ENCODE measurements at places on chromosomes 12 and 14.

DNA sequence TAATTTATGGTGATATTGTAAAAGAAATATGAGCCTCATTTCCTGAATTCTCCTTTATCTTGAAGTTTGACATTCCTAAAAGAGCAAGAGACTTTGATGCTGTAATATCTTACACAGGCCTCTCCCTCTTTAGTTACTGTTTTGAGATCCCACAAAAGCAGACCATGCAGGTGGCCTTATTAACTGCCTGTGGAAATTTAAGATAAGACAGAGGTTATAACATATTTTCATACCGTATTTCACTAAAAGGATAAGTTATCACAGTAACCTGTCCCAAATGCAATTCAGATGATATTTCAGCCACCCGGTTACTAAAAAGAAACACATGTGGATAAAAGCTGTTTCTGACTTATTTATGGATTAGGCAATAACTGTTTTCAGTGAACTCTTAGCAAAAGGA lies 150.1 kb downstream of the NAV3 start:
- DNase-seq: no peak

GRCh38 chr14:23302290-23303225 lies at the start of gene PPP1R3E:
TSS of gene PPP1R3E (minus strand) at chr14:23302859. CDS start at chr14:23302576, 283 bp downstream.
- DNase-seq: no peak

DNA sequence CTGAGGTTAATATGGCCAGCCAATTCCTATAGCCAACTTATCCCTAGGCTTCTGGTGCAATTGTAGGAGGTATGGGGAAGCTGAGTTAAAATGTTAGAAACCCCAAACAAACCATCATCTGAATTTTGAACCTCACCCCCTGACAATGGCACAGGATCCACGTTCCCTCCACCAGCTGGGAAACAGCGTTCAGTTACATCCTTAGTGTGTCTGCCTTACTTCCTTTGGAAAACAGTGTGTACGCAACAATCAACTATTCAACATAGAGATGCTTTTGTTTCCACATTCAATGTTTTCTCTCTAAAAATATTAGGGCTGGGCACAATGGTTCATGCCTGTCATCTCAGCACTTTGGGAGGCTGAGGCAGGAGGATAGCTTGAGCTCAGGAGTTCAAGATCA lies 203.4 kb downstream of the TTC7B start:
- no peak for DNase-seq

DNA sequence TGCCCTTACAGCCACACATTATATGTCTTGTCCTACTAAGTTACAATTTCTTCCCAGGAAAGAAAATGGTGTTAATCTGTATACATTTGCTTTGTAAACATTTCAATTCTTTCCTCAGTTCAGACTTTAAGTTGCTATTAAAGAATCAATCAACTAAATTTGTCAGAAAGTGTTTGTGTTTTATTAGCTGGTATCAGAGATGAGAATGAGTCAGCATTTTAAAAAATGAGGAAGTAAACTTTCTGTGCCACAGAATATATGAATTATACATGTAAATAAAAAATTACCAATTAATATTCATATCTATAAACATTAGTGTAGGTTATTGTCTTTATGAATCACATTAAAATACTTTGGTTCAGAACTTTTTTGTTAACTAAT lies 82.0 kb downstream of the LMO3 start:
- DNase-seq: no peak

- no peak for DNase-seq
Measured at GRCh38 chr12:96285158-96285557, 91.0 kb downstream of the ELK3 start.

- no peak for DNase-seq
Measured at GRCh38 chr14:35369701-35370191, 34.8 kb downstream of the NFKBIA start.

DNA sequence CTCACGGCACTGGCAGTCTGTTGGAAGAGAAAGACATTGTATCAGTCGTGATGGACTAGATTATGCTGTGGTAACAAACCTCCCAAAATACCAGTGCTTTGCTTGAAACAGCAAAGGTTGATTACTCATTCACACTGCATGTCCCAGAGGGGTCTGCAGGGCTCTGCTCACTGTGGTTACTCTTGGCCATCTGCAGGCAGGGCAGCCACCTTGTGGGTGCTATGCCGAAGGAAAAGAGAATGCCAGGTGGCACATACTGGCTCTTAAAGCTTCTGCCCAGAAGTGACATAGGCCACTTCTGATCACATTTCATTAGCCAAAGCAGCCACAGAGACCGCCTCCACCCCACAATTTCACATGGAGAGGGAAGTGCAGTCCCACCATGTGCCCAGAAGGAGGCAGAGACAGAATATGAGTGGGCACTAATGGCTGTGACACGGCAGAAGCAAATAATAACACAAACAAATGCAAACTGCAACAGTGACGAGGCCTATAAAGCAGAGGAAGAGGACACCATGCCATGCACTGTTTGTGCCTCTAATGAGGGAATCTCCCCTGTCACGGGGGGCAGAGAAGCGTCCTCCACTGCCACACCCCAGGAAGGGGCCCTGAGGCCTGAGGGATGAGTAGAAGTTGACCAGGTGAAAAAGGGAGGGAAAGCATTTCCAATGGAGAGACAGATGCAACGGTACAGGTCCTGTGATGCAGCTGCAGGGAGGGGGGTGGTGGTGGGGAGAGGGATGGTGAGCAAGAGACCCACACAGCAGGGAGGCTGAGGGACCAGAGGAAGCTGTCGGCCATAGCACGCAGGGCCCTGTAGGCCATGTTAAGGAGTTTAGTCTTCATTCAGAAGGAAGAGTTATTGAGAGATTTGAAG lies 51.7 kb upstream of the KICS2 start:
- DNase-seq: no peak

- no peak for DNase-seq
Measured at GRCh38 chr14:94844593-94845152, 74.8 kb upstream of the GSC start.

DNA sequence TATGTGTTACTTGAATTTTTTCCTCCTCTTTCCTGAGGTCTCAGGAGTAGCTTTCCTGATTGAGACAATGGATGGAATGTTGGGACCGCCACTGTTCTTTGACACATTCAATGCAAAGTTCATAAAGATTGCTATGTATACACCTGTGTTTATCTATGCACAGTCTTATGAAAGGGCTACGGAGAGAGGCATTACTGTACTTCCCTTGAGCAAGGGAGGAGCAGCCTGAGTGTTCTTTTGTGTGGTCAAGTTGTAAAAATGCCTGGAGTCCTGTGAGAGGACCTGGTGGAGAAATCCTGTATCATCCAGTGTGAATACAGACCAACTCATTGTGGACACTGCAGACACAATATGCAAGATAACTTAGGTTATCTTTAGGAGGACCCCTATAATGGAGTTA lies 1.2 kb downstream of the SRGAP1 start:
- no peak for DNase-seq

GRCh38 chr14:32808644-32809043 lies 130.0 kb upstream of the NPAS3 start:
- DNase-seq: no peak

GRCh38 chr12:104963757-104964156 lies 5.7 kb upstream of the SLC41A2 start:
- no peak for DNase-seq
